ENCODE measurements at places on chromosomes 4 and X.

- DNase-seq = no peak
Measured at GRCh38 chr4:8729408-8730149, 137.0 kb downstream of the CPZ start.

DNA sequence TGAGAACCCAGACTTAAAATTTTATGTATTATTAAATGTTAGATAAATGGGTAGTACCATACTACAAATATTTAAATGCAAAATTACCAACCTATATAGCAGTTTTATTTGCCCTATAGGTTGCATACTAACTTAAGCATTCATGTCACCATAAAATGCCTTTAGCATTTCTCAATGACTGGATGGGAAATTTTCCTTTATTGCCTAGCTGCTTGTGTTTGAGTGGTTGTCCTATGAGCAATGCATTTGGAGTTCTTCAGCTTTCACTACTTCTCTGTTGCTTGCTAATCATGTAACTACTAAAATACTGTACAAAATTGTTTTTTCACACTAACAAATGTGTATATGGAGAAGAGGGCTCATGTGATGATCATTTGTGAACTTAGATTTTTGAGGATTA lies 44.2 kb upstream of the CEP135 start:
- DNase-seq = no peak

DNA sequence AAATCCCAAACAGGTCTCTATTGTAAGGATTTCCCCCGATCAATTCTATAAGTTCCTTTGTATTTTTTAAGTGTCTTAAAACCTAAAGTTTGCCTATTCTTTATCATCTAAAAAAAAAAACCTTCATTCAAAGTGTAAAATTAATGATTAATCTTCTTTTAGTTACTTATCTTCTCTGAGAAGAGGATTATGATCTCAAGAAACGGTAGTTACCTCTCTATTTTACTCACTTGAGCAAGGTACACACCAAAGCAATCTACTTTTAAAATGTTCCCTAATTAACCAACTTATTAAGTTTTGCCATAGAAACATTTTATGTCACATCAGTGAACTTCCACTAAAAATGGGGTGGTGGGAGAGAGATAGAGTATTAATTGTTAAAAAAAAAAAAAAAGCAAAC lies 15.2 kb upstream of the GALNT7 start:
- no peak for DNase-seq

- no peak for DNase-seq
Measured at GRCh38 chrX:21658746-21659145, 616 bp upstream of the KLHL34 start.

DNA sequence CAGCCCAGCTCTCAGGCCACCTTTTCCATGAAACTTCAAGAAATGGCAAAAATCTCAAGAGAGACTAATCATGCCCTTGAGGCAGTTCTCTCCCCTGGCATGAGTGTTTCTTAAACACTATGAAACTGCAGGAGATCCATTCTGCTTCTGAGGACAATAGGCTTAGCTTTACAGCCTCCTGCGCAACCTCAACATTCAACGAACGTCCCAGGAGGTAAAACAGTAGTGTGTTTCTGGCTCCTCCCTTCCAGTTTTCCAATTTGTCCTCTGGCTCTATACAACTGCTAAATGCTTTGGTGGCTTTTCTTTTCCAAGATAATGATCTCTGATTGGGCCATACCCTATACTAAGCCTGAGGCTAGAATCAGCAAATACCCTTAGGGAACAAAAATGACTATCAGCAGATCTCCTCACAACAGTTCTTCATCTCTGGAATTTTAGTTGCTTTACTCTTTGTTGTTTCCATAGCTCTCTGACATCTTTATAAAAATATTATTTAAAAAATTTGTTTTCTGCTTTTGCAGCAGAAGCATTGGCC lies 87.0 kb upstream of the FAT1 start:
- DNase-seq = no peak

GRCh38 chr4:28117084-28117682 lies 1256.5 kb downstream of the STIM2 start:
- DNase-seq = no peak

DNA sequence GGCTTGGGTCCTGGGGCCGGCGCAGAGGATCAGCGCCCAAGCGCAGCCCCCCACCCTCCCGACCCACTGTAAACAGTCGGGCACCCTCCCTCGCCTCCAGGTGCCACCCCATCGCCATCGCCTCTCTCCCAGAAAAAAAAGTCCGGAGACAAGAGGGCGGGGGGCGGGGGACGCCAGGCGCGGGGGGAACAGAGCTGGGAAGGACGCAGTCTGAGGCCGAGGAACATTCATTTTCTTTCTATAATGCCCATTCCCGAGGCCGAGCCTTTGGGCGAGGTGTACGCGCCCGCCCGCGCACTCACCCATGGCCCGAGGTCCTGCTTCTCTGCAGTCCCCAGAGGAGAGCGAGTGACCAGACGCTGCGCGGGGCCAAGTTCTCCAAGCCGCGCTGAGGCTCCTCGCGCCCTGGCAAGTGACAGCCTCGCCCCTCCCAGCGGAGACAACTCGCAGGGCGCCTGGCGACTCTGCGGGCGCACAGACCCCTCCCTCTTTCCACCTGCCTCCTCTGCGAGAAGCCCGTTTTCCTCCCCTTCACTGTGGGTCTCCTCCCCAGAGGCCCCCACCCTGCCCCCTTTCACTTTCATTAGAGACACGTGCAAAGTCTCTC lies 63.5 kb upstream of the WDR17 start:
- DNase-seq = no peak

GRCh38 chrX:39627257-39627656 lies 470.5 kb downstream of the BCOR start:
- no peak for DNase-seq

GRCh38 chr4:155408796-155409195 lies 32.0 kb upstream of the MAP9 start:
- DNase-seq = no peak

DNA sequence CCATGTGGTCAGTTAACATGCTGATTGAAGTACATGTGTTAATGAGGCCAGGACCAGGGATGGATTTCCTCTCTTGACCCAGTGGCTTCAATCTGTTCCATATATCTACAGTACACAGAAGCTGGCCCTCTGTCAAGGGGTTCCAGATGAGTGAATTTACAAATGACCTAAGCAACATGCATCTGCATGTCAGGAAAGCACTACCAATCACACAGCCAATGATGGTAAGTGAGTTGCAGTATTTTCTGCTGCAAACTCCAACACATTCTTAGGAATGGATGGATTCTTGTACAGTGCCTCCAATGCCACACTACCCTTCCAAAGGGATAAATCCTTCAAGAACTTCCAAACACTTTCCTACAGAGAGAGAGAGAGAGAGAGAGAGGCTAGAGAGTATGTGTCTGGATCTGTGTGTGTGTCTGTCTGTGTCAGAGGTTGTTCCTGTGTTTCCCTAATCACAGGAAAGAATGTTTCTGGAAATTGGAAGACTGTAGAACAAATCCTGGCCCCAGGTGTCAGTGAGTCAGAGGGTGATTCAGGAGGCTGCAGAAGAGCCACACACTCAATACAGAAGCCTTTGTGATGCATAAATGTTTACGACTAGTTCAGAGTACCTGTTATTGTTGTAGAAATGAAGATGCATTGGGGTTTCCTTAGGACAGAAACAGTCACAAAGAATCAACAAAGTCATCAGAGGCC lies 107.5 kb downstream of the GUCY2F start:
- no peak for DNase-seq

- no peak for DNase-seq
Measured at GRCh38 chr4:74364256-74364651, 691 bp upstream of the EREG start.

- no peak for DNase-seq
Measured at GRCh38 chrX:56397636-56398035, 165.5 kb downstream of the KLF8 start.

- DNase-seq = no peak
Measured at GRCh38 chr4:1626151-1626550, 58.0 kb downstream of the FAM53A start.

- no peak for DNase-seq
Measured at GRCh38 chrX:19889582-19890342, 2.4 kb upstream of the SH3KBP1 start.

DNA sequence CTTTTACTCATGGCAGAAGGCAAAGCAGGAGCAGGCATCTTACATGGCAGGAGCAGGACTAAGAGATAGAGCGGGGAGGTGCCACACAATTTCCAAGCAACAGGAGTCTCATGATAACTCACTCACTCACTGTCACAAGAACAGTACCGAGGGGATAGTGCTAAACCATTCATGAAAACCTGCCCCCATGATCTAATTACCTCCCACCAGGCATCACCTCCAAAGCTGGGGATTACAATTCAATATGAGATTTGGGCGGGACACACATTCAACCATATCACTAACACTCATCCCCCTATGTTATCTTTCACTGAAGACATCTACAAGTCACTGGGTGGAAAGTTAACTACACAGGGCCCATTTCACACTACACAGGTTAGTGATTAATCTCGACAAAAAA lies 25.4 kb upstream of the GLRB start:
- no peak for DNase-seq

GRCh38 chr4:18689308-18690115 lies 668.0 kb upstream of the LCORL start:
- DNase-seq = no peak

Measured in stimulated activated CD8-positive, alpha-beta memory T cell treated with anti-CD3 and anti-CD28 coated beads, Interleukin-7, amount 100 ng/mL, for 24 hours (primary cell).